Right forelimb (tissue), 1 donor: ENCODE measurements at places on chromosomes 3 and 15.

DNA sequence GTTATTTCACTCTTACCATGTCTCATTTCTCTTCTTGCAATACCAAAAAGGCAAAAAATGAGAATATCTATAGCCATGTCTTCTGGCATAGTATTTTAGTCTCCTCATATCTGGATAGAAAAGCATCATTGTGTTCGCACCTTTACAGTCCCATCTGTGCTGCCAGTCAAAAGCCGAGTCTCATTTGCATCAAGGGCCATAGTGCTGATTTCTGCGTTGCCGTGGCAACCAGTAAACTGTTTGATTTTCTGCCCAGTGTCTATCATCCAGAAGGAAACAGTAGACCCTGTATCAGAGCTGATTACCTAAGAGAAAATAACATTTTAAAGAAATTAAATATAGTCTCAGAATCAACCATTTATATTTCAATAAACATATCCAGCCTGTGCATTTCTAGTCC lies 86.1 kb upstream of the SERPINI2 start:
- DNase-seq: no peak

- DNase-seq: no peak
These were observed 51.4 kb upstream of the EIF1B start for GRCh38 chr3:40258064-40258463.

DNA sequence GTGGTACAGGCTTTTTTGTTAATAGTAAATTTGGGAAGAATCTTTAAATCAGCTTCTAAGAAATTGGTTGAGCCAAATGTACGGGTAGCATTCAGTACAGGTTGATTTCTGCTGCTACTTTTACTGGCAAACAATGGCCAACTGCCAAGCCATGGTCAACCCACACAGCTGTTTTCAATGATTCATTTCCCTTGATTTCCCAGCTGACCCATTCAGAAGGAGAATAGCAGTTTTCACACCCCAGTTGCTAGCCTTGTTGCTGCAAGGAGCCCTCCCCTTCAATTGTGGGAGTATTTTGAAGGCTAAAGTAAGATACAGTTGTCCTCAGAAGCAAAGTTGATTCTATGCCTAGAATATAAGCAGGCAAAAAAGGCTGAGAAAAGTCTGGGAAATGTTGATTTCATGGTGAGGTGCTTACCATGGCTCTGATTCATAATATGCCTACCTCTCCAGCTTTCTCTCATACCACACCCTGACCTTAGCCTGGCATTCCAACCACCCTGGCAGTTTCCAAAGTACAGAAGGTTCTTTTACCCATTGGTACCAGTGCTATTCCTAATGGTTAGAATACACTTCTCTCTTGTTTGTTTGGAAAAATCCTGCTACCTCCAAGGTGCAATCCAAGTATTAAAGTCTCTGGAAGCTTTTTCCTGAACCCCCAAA lies 320.3 kb upstream of the TGFBR2 start:
- peak; percentile 58 for DNase-seq

DNA sequence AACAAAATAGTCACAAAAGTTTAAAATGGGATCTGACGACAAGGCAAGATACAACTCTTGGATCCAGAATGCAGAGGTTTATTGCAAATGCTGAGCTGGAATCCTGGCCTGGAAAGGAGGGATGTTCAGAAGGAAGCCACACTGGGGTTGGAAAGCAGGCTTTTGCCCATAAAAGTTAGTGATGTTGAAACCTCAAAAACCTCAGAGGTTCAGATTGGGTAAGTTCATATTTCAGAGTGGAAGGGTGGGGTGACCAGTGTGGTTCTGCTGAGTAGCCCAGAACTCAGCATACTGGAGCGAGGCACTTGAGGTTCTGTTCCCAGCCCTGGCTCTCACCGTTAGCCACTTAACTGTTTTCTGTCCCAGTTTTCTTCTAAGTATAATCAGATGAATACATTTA lies 114.0 kb upstream of the OSTN start:
- no peak for DNase-seq

DNA sequence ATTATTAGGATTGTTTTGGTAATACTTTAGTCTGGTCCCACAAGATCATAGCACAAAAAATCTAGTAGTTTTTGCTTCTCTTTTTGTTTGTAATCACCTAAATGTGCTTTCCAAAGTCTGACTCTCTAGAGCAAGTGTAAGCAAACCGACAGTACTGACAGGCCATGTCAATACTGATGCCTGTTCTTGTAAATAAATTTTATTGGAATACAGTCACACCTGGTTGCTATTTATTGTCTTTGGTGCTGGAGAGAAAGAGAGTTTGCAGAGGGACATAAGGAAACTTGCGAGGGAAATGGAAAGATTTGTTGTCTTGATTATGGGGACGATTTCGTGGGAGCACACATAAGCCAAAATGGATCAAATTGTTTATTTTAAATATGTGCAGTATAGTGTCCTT lies 77.5 kb downstream of the NAALADL2 start:
- DNase-seq: no peak

DNA sequence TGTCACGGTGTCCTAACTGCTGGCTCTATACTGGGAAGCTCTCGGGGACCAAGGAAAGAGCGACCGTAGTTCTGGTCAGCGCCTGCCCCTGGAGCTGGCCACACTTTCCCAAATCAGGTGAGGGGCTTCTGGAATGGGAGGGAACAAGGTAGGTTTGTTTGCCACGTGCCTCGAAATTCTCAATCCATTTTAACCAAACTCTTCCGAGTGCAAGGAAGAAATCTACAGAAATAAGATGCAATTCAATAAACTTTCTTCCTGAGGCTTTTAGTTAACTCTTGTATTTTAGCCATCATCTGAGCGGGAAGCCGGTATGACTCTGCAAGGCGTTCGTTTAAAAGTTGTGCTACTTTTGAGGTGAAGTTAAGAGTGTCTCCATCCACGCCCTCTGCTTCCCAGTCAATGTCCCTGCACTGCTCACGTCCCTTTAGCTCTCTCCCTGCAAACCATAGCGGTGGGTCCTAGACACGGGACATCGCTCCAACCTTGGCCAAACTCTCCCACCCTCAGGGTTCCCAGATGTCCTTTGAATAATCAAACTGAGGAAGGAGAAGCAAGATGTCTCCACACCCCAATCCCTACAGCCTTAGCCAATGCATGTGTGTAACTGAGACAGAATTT lies 597 bp downstream of the AGTR1 start:
- DNase-seq: no peak

DNA sequence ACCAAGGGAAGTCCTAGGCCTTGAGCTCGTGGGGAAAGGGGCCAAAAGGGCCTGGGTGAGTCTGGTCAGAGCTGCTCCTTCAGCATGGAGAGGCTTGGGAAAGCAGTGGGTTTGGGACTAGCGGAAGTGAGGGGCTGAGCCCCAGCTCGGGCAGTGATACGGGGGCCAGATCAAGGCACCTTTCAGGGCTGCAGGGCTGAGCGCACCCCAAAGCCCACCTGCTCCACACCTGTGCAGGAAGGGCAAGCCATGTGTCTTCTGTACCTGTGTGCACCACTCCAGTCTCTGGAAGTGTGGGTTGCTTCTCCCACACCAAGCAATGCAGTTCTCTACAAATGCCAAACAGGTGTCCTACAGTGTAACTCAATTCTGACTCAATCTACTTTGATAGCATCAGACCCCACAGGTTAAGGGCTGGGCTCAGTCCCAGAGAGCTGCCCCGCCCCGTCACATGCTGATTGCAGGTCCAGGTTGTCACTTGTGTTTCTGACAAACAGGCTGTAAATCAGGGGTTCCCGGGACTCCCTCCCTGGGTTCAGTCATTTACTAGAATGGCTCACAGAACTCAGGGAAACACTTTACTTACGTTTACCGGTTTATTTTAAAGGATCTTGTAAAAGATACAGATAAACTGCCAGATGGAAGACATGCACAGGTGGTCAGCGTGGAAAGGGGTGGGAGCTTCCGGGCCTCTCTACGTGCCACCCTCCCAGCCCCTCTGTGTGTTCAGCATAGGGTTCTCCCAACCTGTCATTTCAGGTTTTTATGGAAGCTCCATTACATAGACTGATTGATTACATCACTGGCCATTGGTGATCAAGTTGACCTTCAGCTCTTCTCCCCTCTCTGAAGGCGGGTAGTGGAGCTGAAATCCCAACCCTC lies 28.8 kb upstream of the KLF13 start:
- DNase-seq: peak; percentile 13

GRCh38 chr3:168531116-168531515 lies 435.4 kb upstream of the GOLIM4 start:
- DNase-seq: no peak

DNA sequence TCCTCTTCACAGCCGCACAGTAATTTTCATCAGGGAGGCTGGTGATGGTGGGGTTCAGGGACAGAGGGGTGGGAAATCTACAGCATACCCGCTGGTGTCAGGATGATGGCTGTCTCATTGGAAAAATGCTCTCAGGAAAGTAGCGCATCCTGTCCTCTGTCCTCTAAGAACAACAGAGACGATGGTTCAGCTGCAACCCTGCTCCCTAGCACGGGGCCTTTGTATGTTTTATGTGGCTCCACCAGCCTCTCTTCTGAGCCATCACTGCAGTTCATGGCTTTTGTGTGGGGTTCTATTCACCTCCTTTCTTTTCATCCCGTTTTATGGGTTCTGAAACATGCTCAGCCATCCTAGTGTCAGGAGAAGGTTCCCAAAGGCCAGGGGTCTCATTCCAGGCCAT lies 68.9 kb downstream of the EPHB1 start:
- DNase-seq: no peak

GRCh38 chr15:39419651-39420050 lies 161.2 kb upstream of the THBS1 start:
- DNase-seq: no peak

GRCh38 chr15:38563723-38564519 lies 693 bp downstream of the RASGRP1 start:
- DNase-seq: peak; percentile 79

- DNase-seq: no peak
These were observed 40.2 kb downstream of the SUMF1 start for GRCh38 chr3:4426782-4427344.

GRCh38 chr3:52257911-52258310 lies 12.4 kb downstream of the PPM1M start:
- DNase-seq: no peak

DNA sequence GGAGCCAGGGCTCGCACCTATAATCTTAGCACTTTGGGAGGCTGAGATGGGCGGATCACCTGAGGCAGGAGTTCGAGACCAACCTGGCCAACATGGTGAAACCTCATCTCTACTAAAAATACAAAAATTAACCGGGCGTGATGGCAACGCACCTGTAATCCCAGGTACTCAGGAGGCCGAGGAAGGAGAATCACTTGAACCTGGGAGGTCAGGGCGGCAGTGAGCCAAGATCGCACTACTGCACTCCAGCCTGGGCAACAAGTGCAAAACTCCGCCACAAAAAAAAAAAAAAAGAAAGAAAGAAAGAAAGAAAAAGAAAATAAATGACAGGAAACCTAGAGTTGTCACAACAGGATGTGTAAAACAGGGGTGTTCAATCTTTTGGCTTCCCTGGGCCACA lies 3.0 kb upstream of the NMB start:
- no peak for DNase-seq

- no peak for DNase-seq
These were observed 123.7 kb downstream of the ABHD5 start for GRCh38 chr3:43814461-43814860.

- peak; percentile 45 for DNase-seq
These were observed 127.6 kb upstream of the GBE1 start for GRCh38 chr3:81888914-81889557.

- DNase-seq: peak; percentile 78
These were observed 127.8 kb downstream of the HCN4 start for GRCh38 chr15:73240866-73241499.

DNA sequence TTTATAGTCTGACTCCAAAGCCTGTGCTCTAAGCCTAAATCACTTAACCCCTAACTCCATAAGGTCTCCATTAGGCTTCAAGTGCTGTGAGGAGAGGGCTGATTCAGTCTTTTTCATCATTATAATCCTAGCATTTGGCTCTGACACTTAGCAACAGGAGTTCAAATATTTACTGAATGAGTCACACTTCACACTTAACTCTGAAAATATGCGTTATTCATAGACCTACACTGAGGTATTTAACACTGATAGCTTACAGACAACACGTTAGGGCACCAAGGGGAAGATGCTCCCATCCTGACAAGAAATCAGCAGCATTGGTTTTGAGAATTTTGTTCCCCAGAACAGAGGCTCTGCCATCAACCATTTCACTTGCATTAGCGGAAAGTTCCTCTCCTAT lies 53.5 kb downstream of the MSL2 start:
- DNase-seq: no peak

- DNase-seq: no peak
These were observed 6.3 kb downstream of the THOC7 start for GRCh38 chr3:63857311-63857710.

DNA sequence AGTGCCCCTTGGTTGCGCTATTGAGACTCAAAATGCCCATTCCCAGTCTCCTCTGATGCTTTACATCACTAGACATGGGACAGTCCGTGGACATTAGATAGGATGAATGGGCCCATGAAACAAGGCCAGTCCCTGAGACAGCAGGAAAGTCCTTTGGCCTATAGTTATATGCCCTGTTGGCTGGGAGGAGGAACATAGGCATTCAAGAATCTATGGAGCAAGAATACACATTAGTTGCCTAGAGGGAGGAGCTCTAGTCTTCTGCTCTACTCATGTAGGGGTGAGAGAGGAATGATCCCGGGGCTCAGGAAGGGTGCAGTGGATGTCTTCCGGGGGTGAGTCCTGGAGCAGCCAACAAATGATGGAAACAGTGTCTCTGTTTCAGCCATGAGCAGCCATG lies 58.0 kb upstream of the LRTM1 start:
- DNase-seq: no peak

DNA sequence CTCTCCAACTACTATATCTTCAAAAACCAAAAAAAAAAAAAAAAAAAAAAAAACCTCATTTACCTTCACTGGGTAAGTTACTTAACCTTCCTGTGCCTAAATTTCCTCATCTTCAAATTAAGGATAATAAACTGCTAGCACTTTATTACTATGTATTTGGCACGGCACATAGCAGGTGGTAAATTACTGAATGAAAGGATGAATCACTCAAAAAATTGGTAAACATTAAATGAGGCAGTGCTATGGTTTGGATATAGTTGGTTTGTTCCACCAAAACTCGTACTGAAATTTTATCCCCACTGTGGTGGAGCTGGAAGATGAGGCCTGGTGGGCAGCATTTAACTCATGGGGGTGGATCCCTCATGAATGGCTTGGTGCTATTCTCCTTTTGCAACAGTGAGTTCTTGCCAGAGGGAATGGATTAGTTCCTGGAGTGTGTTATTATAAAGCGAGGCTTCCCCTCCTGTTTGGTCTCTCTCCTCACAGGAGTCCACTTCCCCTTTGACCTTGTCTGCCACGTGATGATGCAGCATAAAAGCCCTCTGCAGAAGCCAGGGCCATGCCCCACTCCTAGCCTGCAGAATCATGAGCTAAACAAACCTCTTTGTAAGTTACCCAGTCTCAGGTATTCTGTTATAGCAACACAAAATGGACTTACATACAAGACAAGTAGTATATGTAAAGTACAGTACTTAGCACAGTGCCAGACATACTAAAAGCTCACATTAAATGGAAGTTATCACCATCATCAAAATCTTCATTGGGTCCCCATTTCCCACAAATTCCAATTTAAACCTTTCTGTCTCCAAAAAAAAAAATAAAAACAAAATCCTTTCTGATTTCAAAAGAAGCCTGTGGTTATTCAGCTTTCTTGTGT lies 20.6 kb downstream of the DCUN1D1 start:
- no peak for DNase-seq

- no peak for DNase-seq
These were observed 30.7 kb upstream of the CLRN1 start for GRCh38 chr3:151003029-151003767.
